Spinal cord (tissue), 10 donors: ENCODE measurements at places on chromosomes 2 and 18. TPM values are rescaled to one million over a fixed set of nuclear protein-coding genes. Genes with fewer than 3 reads are reported as not detected.
A peak's percentile ranks its signal among the peaks of the same experiment; 100 is the strongest.

Gene RABL2A
- 10.4 TPM for total RNA-seq

Gene MALL
- 5.9 TPM for total RNA-seq

DNA sequence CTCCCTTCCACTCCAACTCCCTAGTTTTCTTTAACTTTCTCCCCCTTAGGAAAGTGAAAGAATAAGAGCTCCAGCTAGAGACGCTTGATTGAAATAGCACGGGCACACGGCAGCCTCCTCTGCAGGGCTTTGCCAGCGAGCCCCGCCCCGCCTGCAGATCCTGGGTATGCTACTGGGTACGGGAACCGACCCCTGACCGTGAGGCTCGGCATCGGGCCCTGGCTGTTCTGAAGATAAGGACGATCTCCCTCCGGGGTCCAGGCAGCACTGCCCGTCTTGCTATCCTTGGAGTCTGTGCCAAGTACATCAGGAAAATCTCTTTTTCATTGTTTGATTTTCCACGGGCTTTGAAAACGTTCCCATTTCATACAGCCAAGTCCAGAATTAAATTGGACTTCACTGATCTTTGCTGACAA, 284.5 kb downstream of the MTX2 start:
- peak; percentile 87 for DNase-seq
- peaks cover 12% of the 10 kb centered on the region for H3K4me1 ChIP-seq
- peak overlapping the region; percentile 54 for H3K4me3 ChIP-seq

DNA sequence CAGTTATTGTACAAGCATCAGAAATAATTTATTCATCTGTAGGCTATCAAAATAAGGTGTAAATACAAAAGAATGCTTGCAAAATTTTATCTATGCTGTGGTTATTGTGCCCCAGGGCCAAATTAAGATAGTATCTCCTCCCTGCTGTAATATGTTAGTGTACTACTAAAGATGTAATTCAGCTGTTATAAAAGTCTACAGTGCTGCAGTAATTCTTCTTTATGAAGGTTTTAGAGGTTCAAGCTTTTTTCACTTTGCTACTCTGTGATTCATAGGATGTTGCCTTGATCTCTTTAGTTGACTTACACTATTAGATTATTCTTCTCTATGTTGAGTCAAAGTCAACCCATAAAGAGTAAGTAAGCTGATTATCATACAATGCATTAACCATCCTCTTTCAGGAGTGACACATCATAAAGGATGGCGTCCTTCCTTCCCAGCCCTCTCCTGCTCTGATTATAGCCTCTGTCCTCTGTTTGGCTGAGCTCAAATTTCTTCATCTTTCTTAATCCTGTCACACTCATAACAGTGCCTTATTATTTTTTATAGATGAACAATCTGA, 29.3 kb upstream of the DYNAP start:
- H3K27me3 ChIP-seq, result no peaks in the 10 kb centered on the region
- no peak for DNase-seq
- no peaks in the 10 kb centered on the region for H3K36me3 ChIP-seq
- no peaks in the 10 kb centered on the region for H3K4me1 ChIP-seq
- H3K4me3 ChIP-seq, result no peak overlapping the region

DNA sequence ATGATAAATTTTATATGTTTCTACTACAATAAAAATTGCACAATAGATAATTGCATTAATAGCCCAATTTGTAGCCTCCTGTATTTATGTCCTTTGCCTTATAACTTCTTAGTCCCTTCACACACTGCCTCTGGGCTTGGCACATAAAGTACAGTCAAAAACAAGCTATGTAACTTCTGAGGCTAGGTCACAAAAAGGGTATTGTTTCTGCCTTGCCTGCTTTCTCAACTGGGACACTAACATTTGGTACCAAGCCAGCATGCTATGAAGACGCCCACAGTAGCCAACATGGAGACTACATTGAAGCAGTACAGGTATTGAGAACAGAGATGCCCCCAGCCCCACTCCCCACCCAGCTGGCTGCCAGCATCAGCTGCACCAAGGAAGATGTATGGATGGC, 5.4 kb upstream of the SLC3A1 start:
- H3K27ac ChIP-seq, result no peak overlapping the region
- H3K4me3 ChIP-seq, result no peak overlapping the region
- no peaks in the 10 kb centered on the region for H3K27me3 ChIP-seq

DNA sequence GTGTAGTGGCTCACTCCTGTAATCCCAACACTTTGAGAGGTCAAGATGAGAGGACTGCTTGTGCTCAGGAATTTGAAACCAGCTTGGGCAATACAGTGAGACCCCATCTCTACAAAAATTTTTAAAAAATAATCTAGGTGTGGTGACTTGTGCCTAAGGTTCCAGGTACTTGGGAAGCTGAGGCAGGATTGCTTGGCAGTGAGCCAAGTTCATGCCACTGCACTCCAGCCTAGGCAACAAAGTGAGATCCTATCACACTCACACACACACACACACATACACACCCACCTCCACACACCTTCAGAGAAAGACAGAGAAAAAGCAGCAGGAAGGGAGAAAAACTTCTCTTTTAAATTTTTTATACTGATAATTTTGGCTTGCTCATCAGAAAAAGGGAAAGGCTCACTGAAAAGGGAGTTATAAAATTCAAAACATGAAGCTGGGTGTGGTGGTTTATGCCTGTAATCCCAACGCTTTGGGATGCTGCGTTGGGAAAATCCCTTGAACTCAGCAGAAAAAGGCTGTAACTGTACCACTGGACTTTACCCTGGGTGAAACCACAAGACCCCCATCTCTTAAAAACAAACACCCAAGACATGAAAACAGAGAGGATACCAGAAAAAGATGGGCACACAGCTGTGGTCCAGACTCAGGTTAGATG, 25.7 kb downstream of the FAM168B start:
- H3K4me3 ChIP-seq, result no peak overlapping the region
- DNase-seq, result no peak
- H3K27me3 ChIP-seq, result no peaks in the 10 kb centered on the region

DNA sequence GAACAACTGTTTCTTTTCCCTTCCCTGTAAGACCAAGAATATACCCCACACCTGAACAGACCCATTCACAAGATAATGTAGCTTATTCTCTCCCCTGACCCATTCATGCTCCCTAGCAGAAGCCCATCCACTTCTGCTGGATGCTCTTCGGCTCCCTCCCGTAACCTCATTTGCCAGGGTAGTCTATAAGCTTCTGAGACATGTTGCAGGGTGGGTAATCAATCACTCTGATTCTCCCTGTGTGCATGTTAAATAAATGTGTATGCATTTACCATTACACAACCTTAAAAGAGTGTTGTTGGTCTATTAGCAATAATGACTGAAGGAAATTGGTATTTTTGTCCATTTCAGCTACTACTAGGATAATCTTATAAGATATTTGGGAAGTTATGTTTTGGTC, 1.3 kb downstream of the SLC19A3 start:
- no peaks in the 10 kb centered on the region for H3K36me3 ChIP-seq
- no peak overlapping the region for H3K27ac ChIP-seq

DNA sequence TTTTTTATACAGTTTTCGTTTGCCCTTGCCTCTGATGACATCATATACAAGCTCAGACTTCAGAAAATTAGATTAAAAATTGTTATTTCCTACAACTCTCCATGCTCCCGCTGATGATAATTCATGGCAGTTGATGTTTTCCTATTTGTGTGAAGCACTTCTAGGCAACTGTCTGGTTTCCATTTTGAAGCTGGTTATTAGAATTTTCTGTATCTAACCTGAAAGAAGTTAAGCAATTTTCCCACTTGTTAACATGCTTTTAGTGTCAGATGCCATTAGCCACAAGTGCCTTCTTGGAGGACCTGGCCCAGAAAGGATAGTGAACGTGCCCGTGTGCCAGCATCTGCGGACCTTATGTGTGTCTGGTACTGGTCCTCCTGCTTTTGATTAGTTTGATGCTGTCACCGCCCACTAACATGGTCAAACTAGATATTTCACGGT, 347.6 kb upstream of the RAB12 start:
- no peaks in the 10 kb centered on the region for H3K27me3 ChIP-seq
- no peak overlapping the region for H3K4me3 ChIP-seq
- H3K36me3 ChIP-seq, result peaks cover 4% of the 10 kb centered on the region
- no peak overlapping the region for H3K27ac ChIP-seq
- H3K4me1 ChIP-seq, result peaks cover 25% of the 10 kb centered on the region
- DNase-seq, result no peak
